Activated CD4-positive, alpha-beta T cell treated with anti-CD3 and anti-CD28 coated beads for 36 hours (primary cell): ENCODE measurements at places on chromosomes 11 and 22. TPM values are rescaled to one million over a fixed set of nuclear protein-coding genes. Genes with fewer than 3 reads are reported as not detected.

DNA sequence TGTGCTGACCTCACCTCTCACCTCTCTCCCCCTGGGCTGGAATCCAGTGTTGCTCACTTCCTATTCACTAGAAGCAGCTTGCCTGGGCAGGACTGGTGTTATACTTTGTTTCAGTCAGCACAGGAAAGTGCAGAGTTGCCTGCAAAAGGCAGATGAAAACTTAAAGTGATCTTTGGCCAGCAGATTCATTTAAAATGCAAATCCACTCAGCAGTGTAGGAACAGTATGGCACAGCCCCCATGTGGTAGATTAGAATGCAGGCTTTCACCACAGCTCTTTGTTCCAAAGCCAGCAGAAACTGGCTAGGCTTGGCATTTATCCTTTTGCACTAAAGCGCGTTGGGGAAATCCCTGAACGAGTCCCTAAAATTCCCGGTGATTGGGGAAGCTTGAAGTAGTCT, 301.2 kb downstream of the OR4C45 start:
- no peak for DNase-seq

RRM1 gene
- total RNA-seq: 259 TPM

- DNase-seq: no peak
Observed at GRCh38 chr11:48108231-48109045, 108.2 kb upstream of the OR4B1 start.

GRCh38 chr22:20010307-20011122, 6.1 kb downstream of the ARVCF start:
- no peak for DNase-seq

- no peak for DNase-seq
Observed at GRCh38 chr11:9740202-9740883, 76.5 kb downstream of the SWAP70 start.

KRTAP5-2 gene
- total RNA-seq: not detected

GRCh38 chr22:19764636-19765476, 4.3 kb downstream of the TBX1 start:
- DNase-seq: no peak

DNA sequence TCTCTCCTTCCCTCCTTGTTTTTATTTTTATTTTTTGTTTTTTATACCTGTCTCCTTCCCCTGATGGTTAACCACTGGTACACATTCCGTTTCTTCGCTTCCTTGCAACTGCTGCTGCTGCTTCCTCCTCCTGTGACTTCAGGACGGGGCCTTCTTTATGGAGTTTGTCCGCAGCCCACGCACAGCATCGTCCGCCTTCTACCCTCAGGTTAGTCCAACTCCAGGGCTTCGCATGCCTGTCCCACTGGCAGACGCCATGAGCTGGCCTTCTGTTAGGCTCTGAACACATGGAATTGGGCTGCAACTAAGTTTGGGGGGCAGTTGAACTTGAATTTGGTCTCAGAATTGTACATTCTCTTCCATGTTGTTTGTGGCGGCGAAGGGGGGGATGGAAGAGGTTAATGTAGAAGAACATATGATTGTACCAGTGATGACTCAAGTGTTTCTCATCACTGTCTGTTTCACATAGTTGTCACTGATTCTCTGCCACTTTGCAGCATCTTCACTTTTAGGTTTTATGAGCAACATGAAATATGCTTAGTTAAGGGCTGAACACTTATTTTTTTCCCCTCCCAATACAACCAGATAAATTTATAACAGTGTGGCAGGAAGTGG, 83.0 kb upstream of the YWHAH start:
- peak; percentile 51 for DNase-seq

GRCh38 chr22:27588268-27588667, 213.3 kb downstream of the MN1 start:
- DNase-seq: no peak

RBM4B gene
- 14.8 TPM for total RNA-seq

DNA sequence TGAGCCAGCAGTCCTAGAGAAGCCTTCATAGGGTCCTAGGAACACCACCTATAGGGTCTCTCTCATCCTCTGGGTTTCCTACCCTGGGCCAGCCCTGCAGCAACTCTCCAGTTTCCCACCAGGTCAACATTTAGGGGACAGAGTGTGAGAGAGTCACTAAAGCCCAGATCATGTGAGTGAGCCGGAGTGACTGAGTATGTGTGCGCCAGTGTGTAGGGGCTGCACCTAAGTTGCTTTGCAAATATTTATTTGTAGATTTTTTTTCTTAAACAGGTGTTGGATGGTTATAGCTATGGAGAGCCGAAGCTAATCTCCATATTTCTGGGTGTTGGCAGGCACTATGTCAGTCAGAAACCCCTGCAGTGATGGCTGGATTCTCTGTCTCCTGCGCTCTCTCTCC, 232.5 kb upstream of the NCAM1 start:
- no peak for DNase-seq

DNA sequence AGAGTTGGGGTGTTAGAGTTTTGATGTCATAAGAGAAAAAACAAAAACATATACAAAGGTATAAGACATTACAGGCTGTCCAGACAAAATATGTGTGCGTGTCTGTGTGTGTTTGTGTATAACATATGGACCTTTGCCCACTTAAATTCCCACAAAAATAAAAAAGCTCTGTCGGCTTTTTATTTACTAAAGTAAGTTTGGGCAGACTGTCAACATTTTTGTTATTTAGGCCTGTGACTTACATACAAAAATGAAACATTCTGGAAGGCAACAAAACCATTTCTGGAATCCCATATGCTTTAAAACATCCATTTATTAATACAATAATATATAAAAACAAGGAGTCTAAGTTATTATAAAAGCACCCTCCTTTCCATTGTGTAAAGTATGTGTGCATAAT, 960.1 kb upstream of the FAT3 start:
- no peak for DNase-seq

KDM4D gene
- 1.5 TPM for total RNA-seq

DNA sequence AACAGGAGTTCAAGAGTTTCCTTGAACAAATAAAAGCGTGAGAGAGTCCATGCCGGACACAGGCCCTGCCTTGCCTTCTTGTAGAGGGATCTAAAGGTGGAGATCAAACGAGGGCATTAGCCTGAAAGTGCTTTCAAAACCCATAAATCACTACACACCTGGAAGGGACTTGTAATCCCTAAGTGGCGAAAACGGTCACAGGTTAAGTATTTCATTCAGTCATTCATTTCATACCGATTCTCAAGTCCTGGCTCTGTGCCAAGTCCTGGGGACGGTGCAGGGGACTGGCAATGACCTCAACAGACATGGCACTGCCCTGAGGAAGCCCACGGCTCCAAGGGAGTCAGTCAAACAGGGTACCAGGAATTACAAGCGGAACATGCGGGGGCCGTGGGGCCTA, 26.6 kb downstream of the ELFN2 start:
- no peak for DNase-seq

- DNase-seq: no peak
Observed at GRCh38 chr11:17603056-17603825, 56.2 kb downstream of the OTOG start.

DNA sequence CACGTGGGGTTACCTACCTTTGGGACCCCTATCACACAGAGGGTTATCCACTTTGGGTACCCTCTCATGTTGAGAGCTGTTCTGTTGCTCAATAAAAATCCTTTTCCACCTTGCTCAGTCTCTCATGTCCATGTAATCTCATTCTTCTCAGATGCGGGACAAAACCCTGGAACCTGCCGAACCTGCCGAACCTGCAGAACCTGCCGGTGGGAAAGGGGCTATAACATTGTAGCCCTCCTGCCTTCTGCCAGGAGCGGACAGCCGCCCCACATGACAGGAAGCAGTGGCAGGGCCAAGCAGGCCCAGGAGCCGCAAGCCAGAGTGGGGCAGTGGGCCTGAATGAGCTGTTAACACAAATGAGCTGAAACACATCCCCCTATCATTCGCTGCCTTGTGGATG, 18.1 kb downstream of the NPAT start:
- no peak for DNase-seq

LRRC32 gene
- total RNA-seq: 5.7 TPM

GRCh38 chr22:24096758-24097115, 84.5 kb upstream of the SUSD2 start:
- DNase-seq: no peak

TAF10 gene
- 133 TPM for total RNA-seq

- DNase-seq: no peak
Observed at GRCh38 chr11:122192634-122193255, 76.7 kb upstream of the BLID start.

TRIM48 gene
- total RNA-seq: not detected

GRCh38 chr11:24386546-24387397, 110.1 kb upstream of the LUZP2 start:
- DNase-seq: no peak

CDK2AP2 gene
- 68.7 TPM for total RNA-seq

DNA sequence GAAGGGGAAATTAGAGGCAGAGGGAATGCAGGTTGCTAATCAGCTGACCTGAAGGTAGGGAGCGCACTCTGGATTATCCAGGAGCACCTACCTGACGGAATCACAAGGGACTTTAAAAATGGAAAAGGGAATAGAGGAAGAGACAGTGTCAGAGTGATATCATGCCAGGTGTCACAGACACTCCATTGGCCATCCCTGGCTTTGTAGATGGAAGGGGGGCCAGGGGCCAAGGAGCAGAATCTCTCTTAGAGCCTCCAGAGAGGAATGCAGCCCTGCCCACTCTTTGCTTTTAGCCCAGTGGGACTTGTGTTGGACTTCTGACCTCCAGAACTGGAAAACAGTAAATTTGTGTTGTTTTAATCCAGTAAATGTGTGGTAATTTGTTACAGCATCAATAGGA, 37.9 kb downstream of the DKK3 start:
- DNase-seq: no peak

DNA sequence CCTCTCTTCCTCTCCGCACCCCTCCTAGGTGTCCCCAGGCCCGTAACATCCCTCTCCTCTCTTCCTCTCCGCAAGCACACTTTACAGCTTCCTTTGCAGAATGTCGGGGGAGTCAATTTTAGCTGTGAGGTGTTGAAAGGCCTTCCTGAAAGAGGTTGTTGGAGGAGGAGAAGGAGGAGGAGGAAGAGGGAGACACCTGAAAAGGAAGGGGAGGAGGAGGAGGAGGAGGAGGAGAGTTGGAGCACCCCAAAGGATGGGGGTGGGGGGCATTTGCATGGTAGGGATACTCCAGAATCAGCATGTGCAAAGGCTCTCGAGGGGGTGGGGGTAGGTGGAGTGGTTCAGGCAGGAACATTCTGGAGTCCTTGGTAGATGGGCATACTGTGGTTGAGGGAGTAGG, 1045.1 kb downstream of the TBC1D22A start:
- DNase-seq: no peak

DNA sequence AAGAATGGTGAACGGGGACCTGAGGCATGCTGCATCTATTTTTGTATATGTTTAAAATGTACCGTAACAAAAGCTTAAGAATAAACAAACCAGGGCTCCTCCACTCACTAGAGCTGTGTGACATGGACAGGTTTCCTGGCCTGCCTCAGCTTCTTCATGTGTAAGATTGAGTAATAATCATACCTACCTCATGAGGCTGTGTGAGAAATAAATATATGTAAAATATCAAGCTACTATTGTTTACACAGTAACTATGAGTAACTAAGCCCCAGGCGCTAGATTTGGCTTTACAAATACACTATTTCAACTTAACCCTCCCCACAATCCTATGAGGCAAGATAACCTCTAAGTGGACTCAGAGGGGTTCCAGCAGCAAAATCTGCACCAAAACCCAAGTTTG, 66.4 kb downstream of the SMCO4 start:
- no peak for DNase-seq

DNA sequence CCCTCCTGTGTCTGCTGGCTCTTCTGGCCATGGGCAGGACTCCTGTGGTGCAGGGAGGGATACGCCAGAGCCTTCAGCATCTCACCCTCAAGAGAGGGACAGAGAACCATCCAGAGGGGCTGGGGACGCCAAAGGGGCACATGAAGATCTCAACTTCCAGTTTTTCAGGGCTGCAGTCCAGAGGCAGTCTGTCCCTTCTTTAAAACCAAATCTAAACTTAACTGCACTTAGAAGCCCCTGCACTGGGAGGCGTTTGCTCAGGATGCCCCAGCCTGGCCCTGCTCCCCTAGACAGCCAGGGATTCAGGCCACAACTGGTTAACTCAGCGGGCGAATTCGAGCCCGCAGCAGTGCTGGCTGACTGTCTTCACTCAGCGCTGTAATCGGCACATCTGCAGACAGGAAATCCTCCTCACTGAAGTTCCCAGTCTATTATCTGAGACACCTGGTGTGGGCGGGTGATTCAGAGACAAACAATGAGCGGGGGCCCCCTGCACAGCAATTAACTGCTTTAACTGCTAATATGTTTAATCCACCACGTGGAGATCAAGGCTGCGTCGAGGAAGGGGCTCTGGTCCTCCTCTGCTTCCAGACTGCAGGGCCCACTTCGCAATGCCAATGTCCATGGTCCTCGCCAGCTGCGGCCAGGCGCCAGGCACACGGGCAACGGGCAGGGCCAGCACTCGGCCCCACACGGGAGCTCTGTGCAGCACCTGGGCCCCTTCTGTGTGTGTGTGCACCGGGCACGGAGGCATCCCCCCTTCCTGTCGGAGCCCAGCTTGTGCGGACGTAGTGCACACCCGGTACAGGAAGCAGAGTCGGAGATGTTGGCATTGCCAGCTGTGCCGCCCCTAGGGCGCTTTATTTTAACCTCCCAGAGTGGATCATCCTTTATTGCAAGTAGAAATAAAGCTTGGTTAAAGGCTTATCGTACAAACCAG, 36.9 kb upstream of the GNB1L start:
- peak; percentile 92 for DNase-seq

- no peak for DNase-seq
Observed at GRCh38 chr11:3946455-3947017, 91.1 kb downstream of the STIM1 start.

DNA sequence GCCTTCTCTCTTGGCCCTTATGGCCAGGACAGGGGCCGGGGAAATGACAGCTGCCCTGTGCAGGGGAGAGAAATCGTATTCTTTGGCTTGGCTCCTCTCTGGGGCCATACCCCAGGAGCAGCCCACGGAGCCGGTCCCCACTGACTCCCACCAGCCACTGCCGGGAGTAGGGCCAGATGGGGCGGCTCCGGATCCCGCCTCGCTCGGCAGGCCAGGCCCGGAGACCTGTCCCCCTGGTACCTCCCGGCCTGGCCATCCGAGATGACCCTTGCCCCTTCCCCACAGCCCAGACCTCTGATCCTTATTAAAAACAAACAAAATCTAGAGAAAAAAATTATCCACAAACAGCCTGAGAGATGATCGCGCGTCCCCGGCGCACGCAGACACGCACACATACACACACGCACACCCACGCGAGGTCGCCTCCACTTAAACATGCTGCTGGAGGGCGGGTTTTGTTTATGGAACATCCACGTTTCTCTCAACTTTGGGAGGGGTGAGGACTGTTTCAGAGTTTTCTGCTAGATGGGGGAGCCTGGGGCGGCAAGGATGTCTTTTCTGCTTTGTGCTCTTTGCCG, 59.1 kb downstream of the IGLL1 start:
- DNase-seq: no peak

GRCh38 chr11:69086152-69087132, 37.7 kb downstream of the TPCN2 start:
- no peak for DNase-seq
